ENCODE measurements at places on chromosomes 13 and 19. TPM values are rescaled to one million over a fixed set of nuclear protein-coding genes. Genes with fewer than 3 reads are reported as not detected.

DNA sequence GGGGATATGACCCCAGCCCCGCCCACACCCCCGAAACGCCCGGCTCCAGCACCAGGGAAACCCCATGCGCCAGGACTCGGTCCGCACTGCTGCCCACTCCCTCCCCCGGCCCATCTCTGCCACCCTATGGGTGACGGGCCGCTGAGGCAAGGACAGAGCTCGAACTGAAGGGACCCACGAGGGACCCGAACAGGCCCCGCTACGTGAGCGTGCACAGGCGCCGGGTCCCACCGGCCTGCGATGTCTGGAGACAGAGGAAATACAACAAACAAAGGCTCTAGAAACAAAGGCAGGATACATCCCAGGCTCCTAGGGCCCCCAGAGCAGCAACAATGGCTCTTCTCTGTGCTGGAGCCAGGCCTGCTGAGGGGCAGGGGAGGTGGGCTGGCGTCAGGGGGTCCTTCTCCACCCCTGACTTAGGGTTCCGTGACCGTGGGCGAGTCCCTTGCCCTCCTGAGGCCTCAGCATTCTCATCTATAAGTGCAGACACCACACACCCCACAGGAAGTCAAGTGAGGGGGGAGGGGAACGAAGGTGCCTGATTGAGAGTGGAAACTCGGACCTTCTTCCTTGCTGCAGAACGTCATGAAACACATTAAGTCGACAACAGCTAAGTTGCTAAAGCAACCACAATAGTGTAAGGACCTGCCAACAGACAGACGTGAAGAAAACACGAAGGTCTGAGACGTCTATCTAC lies 3.1 kb downstream of the ABHD17A start:
- no peak for DNase-seq

DNA sequence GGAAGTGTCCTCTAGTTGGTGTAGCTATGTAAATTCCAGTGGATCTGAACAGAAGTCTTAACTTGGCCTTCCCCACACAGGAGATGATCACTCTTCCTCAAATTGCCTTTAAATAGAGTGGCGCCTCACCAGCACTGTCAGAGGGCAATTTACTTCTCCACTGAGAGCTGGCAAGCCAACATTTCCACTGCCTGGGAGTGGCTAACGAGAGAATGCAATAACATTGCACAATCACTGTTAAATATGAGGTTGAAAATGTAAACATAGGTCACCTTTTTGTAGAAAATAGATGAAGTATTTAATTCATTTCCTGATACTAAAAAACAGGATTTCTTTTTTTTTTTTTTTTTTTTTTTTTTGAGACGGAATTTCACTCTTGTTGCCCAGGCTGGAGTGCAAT lies 55.4 kb upstream of the UBL3 start:
- DNase-seq, result peak; percentile 81

DNA sequence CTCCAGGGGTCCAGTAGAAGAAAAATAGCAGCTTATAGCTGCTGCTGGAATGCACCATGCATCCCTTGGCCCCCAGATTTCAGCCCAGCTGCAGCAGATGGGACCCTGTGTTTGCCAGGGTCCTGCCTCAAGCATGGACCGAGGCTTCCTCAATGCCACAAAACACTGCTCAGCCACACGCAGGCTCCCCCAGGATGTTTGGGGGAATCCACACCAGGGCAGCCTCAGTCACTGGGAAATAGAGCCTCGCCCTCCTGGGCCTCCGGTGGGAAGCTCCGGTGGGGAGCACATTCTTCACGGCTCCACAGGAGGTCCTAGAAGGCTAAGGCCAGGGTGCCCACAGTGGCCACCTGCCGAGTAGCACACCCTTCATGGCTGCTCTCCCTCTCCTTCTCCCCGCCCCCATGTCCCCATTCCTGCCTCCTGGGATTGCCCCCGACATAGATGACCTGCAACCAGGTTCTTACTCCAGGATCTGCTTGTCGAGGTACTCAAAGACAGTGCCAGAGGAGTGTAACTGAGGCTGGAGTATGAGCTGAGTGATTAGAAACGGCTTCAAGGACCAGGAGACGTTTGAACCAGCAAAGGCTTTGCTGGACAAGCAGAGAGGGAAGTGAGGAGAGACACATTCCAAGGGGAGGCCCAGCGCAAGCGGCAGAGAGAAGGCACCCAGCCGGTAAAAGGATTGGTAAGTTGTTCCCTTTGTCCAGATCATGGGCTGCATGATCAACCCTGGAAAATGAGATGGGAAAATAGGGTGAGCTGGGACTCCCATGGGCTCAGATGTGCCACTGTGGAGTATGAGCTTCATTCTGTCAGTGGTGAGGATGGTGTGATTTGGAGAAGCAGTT lies 110.7 kb upstream of the UQCRFS1 start:
- no peak for DNase-seq

DNA sequence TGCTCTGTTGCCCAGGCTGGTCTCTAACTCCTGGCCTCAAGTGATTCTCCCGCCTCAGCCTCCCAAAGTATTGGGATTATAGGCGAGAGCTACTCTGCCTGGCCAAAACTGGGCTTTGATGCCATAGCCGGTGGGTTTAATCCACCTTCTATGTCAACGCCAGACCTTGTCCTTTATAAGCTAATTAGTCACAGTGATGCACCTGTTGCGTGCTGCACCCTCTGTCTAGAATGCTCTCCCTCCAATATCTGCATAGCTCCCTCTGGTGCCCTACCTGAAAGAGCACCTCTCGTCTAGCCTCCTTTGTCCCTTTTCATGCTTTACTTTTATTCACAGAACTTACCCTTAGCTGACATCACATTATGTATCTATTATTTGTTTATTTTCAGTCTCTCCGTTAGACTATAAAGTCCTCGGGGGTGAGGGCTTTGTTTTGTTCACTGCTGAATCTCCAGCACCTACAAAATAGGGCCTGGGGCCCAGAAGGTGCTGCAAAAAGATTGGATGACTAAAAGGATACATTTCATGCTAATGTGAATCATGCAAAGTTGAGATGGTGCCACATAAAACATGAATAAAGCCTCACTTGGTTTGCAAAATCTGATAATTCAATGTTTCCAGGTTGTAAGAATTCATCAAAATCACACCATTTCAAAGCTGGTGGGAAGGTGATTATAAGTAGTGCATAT lies 148.1 kb downstream of the USP12 start:
- DNase-seq, result peak; percentile 38

DNA sequence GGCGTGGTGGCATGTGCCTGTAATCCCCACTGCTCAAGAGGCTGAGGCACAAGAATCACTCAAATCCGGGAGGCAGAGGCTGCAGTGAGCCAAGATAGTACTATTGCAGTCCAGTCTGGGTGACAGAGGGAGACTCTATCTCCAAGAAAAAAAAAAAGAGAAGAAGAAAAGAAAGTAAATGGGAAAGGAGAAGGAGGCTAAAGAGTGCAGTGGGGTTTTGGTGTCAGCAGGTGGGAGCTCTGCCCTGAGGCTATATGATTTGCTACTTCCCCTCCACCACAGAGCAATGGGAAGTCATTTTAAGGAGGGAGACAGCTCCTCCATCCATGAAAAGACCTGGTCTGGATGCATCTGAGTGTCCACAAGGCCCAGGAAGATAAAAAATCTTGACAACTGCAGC lies 23.1 kb downstream of the UNC13A start:
- no peak for DNase-seq

- DNase-seq, result peak; percentile 79
Observed at GRCh38 chr19:12792051-12792852, 966 bp downstream of the JUNB start.

JAK3 gene
- total RNA-seq, result 4.3 TPM

POLR1D gene
- 97.2 TPM for total RNA-seq

CRTC1 gene
- 8.5 TPM for total RNA-seq

CEACAM21 gene
- not detected for total RNA-seq
